ENCODE measurements at places on chromosomes 16 and 17.
A peak's percentile ranks its signal among the peaks of the same experiment; 100 is the strongest.

- DNase-seq = no peak
Measured at GRCh38 chr16:50737420-50737959, 4.4 kb upstream of the CYLD start.

DNA sequence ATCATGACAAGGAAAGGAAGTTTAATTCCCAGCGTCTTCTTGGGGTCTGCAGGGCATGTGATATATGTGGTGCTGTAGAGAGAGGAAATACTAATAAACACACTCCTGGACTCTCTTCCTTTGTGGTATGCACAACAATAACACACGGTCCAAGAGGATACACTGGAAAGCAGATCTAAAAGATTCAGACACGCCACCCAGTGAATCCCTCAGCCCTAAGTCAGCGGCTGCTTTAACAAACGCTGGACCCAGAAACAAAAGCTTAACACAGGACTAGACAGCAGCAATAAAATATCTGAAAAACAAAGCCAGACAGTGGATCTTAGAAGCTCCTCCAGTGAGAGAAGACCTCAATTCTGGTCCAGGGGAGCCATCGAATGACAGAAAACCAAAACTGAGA, 13.1 kb downstream of the CFAP20 start:
- no peak for DNase-seq

DNA sequence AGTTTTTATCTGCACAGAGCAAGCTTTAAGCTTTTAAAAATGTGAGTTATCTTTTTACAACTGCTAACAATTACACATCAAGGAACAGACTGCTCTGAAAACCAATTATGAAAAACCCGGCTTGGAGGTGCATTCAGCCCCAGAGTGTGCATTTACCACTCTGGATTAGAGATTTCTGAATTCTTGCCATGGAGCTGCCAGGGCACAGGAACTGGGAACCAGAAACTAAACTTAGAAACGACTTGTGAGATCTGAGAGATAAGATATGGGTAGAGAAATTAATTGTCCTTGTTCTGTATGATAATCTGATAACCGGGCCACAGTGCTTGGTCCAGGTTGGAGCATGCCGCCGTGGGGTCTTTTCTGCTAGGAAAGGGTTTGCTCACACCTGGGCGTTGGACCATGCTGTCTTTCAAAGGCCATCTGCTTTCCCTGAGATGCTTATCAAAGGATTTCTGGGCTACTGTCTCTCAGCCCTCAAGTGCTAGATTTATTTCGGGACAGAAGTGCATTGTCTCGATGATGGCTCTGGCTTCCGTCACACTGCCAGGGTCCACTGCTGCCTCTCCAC, 210.0 kb downstream of the MAF start:
- no peak for DNase-seq

GRCh38 chr16:74867281-74867849, 92.7 kb upstream of the FA2H start:
- DNase-seq = no peak

- DNase-seq = peak; percentile 60
Measured at GRCh38 chr17:57995076-57995956, 7.3 kb upstream of the VEZF1 start.

GRCh38 chr16:81485824-81486539, 41.4 kb downstream of the CMIP start:
- DNase-seq = no peak

GRCh38 chr16:78045865-78046581, 23.7 kb downstream of the CLEC3A start:
- DNase-seq = peak; percentile 96

- no peak for DNase-seq
Measured at GRCh38 chr17:56440419-56440818, 153.1 kb upstream of the NOG start.

DNA sequence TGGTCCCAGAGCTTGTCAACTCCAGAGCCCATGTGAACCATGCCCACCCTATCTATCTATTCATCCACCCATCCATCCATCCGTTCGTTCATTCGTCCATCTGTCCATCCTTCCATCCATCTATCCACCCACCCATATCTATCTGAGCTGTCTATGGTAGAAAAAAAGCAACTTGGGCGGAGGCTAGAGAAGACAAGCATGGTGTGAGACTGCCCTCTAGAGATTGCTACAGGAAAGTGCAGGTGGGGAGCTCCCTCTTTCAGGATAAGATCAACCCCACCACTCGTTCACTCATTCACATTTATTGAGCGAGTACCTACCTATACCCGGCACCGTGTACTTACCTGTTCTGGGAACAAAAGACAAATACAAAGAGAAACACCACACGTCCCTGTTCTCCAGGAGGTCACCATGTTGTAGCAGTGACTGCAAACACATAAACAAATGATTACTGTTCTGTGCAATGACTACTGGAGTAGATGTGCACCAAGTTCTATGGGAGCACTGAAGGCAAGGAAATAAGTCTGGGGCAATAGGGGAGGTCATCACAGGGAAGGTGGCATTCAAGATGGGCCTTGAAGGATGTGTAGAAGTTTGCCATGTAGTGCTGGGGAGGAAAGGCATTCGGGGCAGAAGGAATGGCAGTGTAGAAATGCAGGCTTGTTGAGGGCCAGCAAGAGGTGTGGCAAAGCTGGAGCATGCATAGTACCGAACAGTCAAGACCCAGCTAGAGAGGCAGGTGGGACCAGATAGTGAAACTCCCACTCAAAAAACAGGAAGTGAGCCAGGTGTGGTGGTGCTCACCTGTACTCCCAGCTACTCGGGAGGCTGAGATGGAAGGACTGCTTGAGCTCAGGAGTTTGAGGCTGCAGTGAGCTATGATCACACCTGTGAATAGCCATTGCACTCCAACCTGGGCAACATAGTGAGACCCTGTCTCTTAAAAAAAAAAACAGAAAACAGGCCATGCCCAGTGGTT, 13.4 kb upstream of the ATP5MC1 start:
- peak; percentile 86 for DNase-seq

DNA sequence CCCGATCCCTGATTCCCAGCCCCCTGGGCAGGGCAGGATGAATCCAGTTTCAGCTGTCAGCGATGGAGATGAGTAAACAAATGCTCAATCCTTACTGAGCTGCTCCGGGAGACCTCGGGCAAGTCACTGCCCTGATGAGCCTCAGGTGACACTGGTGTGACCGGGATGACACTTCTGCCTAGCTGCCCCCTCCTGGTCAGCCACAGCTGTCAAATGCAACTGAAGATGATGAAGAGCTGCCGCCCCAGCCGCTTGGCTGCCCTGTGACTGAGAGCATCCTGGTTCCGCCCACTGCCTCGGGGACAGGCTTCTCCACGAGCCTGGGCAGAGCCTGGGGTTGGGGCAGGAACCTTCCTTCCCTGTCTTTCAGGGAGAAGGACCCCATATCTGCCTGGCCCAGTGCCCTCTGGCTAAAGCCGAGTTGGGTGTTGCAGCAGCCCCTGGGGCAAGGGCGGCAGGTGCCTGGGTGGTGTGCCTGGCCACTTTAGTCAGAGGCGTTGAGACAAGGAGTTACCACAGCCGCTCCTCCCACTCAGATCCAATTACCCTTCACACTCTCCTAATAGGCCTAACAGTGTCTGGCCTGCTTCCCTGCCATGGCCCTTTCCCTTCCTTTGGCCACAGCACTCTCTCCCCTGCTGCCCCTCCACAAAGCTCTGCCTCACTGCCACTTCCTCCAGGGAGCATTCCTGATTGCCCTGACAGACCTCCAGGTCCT, 5.5 kb downstream of the CCL17 start:
- peak; percentile 26 for DNase-seq

DNA sequence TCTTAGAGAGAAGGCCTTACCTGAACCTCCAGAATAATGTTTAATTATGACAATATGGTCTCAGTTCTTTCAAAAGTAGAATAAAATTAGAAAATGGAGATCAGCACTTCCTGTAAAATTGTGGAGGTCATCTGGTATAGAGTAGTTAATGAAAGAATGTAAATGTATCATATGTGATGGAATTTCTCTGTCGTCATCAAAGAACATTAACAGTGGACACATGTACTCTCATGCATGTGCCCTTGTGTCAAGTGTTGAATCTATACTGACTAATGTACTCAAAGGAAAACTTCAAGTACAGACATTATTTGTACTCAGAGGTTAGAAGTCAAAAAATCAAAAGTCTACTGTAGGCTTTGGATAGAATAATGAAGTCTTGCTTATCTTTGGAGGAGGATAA, 129.2 kb upstream of the MYOCD start:
- no peak for DNase-seq

GRCh38 chr17:6160911-6161855, 91.0 kb downstream of the WSCD1 start:
- no peak for DNase-seq

GRCh38 chr16:2244301-2244700, 7.1 kb downstream of the ECI1 start:
- peak; percentile 86 for DNase-seq

DNA sequence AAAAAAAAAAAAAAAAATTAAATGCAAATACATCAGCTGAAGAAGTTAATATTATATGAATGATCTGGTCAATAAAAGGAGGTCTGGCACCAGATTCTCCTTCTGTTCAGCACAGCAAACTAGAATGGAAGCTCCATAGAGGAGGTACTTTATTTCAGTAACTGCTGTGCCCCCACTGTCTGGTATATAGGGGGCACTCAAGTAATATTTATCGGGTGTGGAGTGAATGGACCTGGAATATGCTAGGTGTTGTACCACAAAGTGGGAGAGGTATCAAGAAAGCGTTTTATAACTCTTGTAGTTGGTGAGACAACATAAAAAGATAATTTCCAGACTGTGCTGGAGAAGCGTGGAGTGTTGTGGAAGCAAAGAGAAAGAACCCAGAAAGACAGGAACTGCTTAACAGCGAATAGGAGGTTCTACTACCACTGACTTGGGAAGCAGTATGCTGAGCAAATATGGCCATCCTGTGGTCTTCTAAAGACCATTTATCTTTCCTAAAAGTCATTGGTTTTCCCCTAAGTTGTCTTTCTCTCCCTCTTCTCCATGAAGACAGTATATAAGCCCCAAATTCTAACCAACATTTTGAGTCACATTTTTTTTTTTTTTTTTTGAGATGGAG, 12.2 kb upstream of the PRKCA start:
- DNase-seq = no peak

- DNase-seq = no peak
Measured at GRCh38 chr17:8290043-8290442, 1.6 kb downstream of the RANGRF start.

DNA sequence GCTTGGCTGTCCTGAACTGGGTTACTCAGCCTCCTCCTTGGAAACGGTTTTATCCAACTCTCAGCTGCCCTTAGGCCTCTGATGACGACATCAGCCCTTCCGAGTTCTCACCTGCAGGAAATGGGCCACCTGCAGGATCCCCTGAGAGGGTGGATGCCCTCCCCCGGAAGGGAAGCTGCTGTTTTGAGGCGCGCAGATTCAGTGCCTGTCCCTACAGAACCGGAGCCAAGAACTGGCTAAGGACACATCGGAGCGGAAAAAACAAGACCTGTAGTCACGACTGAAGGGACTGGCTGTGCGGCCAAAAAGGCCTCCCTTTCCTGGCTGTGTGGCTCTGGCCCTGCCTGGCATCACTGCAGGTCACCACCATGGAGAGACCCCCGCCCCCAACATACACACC, 11.7 kb upstream of the C16orf95 start:
- DNase-seq = no peak

DNA sequence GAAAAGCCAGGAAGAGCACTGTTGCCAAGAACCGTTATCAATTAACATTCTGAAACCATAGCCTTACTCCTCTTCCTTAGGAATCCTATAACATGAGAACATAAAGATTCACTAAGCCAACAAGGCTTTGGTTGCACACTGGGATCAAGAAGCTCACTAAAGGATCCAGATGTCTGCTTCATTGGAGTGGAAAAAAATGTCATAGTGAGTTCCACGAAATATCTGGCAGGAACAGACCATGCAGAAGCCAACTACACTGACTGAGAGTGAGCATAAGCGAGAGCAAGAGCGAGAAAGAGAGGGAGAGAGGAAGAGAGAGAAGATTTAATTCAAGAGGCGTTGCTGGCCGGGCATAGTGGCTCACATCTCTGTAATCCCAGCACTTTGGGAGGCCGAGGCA, 13.4 kb upstream of the MEIOC start:
- DNase-seq = no peak

GRCh38 chr17:55177159-55177854, 87.5 kb upstream of the HLF start:
- DNase-seq = peak; percentile 30

GRCh38 chr16:67979955-67980678, at the start of gene DPEP3:
Gene DPEP3, minus strand, starts transcription at chr16:67980499. Its CDS starts 119 bp downstream, at chr16:67980380.
- DNase-seq = peak; percentile 97

- DNase-seq = peak; percentile 21
Measured at GRCh38 chr17:45435481-45435880, 2.8 kb upstream of the ARHGAP27 start.

GRCh38 chr17:43467981-43468581, 15.7 kb upstream of the DHX8 start:
- DNase-seq = no peak

DNA sequence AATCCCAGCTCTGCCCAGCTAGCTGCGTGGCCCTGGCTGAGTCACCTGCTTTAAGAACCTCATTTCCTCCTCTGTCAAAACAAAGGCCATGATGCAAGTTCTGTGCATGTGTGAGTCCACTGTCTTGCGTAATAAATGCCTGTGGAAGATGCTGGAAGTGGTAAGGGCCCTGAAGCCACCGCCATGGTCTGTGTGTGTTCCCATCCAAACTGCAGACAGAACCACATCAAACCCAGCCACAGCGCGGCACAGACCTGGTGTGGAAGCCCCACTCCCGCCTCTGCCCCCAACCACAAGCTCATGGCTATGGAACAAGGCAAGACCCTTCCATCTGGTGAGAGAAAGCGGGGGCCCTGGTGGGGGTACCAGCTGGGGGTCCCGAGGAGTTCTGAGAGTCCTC, 26.0 kb downstream of the NECAB2 start:
- DNase-seq = no peak

DNA sequence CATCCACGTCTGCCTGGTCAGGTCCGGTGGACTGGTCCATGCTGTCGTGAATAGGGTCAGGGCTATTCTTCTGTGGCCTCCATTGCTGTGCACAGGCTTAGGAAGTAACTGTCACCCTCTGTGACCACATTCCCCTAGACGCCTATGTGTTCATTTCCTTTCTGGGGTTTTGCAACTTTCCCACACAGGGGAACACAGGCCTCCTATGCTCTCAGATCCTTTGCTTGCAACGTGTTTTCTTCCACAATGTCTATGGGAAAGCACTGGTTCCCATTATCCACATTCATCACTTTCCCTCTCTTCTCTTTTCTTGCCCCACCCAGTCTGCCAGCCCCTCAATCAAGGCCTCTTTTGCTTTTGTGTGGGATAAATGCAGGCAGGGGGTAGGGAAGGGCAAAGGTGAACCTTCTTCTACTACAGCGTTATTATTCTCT, 43.2 kb upstream of the DNAJA2 start:
- DNase-seq = no peak

DNA sequence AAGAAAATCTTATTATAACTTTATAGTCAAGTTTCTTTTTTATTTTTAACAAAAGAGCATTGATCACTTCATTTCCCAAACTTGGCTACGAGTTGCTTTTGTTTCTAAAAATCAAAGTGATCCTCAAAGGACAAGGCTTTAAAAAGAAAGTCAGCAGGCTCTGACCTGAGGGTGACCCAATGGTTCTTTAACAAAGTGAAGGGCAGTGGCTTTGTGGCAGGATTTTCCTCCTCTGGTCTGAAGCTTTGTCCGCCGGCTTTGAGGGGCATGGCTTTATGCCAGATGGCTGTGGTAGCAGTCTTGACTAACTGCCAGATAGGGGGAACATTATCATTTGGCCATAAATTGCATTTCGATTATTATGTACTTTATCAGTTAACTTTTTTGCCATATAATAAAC, 28.5 kb downstream of the IQCK start:
- DNase-seq = no peak

GRCh38 chr17:39867084-39867879, 720 bp upstream of the ZPBP2 start:
- DNase-seq = no peak

GRCh38 chr17:76685846-76686245, 24.9 kb downstream of the MXRA7 start:
- DNase-seq = peak; percentile 56
